Pancreas (tissue), 10 donors: ENCODE measurements at places on chromosomes 1 and 21. TPM values are rescaled to one million over a fixed set of nuclear protein-coding genes. Genes with fewer than 3 reads are reported as not detected.

GRCh38 chr1:62462370-62462769, 25.5 kb downstream of the USP1 start:
- no peak for DNase-seq

DNA sequence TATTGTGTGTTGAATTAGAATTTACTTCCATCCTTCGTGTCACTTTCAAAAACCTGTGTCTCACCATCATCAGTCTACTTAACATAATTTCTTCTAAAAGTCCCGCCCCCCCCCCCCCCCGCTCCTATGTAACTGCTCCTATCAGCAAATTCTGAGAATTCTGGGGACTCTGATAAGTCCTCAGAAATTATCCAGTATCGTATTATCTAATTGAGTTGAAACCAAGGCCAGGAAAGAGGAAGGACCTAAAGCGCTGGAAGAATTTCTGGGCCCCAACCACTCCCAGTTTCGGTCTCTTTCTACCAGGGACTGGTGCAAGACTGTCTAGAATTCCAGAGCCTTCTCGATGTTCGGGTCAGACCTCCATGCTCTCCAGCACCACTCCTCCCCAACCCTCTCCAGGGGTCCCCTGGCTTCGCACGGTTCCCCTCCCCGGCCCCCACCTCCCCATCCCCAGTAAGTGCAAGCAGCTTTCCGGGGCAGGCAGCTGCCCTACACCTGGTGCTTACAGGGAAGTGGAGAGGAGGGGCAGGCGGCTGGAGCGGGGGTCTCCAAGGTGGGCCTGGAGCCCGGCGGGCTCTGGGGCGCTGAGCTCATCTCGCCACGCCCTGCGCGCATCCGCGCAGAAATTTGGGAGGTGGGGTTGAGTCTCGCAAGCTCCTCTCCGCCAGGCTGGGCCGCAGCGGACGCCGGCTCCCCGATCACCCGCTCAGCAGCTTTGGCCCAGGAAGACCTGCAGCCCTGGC, 16.0 kb upstream of the ZNF496 start:
- DNase-seq = no peak

- no peak for DNase-seq
Observed at GRCh38 chr21:44304877-44305293, 5.0 kb downstream of the PFKL start.

GRCh38 chr1:145786271-145786670, 37.6 kb downstream of the RNF115 start:
- DNase-seq = no peak

DNA sequence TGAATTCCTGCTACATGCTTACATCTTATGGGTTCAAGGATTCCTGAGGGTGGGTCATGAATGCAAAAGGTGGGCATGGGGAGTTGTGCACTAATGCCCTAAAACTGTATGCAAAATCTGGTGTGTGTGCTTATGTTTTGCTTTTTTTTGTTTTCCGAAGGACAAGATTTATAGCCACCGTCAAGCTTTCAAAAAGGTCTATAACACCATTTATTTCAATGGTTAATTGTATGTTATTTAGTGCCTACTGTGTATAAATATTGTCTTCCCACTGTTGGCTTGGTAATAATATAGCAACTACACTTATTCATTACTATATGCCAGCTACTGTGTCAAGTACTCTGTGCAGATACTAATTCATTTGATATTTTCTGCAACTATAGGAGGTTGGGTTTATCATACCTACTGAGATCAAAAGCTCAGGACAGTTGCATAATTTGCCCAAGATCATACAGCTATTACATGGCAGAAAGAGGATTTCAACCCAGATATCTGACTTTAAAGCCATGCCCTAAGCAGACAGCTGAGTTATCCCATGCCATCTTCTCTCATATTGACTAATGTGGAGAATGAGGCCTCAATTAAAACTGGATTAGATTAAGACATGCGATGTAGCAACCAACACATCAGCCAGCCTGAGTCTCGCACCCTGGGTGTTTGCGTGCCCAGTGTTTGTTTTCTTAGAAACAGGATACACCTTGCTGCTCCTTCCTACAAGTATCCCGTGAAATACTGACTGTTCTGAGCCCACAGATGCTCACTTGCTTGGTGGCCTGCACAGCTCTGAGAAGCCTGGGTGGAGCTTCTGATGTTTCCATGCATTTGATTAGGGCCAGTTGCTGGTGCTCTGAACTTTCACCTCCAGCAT, 34.6 kb downstream of the GADD45A start:
- DNase-seq = no peak

GRCh38 chr1:245615001-245615400, 460.2 kb downstream of the KIF26B start:
- DNase-seq = no peak

- DNase-seq = no peak
Observed at GRCh38 chr1:10556430-10557005, 81.8 kb downstream of the PEX14 start.

DNA sequence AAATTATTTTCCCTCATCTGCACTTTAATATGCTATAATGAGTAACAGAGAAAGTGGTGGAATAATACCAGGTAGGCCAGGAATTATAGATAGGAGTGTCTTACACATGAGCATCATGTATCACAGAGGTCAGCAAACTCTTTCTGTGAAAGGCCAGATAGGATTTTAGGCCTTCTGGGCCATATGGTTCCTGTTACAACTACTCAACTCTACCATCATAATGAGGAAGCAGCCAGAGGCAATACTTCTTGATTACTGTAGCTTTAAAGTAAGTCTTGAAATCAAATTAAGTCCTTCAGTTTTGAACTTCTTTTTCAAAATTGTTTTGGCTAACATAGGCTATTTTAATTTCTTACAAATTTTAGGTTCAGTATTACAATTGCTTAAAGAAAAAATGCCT, 32.1 kb upstream of the IGSF3 start:
- no peak for DNase-seq

DNA sequence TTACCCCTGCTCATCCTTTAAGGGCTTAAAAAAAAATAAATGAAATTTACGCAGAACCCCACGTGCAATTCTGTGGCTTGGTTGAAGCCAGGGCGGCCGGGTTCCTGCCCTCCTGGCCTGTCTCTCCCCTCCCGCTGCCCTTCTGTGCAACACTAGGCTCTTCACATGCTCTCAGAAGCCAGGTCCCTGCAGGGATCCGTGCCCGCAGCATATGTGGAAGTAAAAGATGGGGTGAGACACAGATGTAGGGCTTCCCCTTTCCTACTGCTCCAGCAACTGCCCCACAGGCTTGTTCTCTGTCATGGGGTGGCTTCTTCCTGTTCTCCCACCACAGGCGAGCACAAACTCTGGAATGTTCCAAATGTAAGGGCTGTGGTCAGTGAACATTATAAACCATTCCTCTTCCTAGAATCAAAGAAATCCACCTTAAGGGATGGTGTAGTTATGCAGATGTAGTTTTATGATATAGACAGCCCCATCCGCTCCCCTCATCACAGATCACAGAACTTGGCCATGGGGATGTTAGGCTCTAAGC, 535.4 kb downstream of the KIF26B start:
- DNase-seq = no peak

GRCh38 chr1:41679531-41679930, 195.0 kb upstream of the EDN2 start:
- DNase-seq = no peak

GRCh38 chr1:18505666-18506065, 24.9 kb downstream of the KLHDC7A start:
- DNase-seq = no peak

GRCh38 chr1:6133146-6133895, 46.8 kb downstream of the CHD5 start:
- DNase-seq = peak; percentile 26

GRCh38 chr1:59015708-59016107, 231.9 kb upstream of the JUN start:
- DNase-seq = no peak

- no peak for DNase-seq
Observed at GRCh38 chr1:184504040-184504954, 117.5 kb downstream of the C1orf21 start.

- no peak for DNase-seq
Observed at GRCh38 chr1:101364370-101365120, 127.7 kb downstream of the S1PR1 start.

- DNase-seq = no peak
Observed at GRCh38 chr1:59678040-59678439, 136.7 kb upstream of the HOOK1 start.

GRCh38 chr1:111190931-111191451, 9.5 kb downstream of the DENND2D start:
- no peak for DNase-seq

GRCh38 chr1:186609183-186609582, 71.0 kb downstream of the PTGS2 start:
- no peak for DNase-seq

DNA sequence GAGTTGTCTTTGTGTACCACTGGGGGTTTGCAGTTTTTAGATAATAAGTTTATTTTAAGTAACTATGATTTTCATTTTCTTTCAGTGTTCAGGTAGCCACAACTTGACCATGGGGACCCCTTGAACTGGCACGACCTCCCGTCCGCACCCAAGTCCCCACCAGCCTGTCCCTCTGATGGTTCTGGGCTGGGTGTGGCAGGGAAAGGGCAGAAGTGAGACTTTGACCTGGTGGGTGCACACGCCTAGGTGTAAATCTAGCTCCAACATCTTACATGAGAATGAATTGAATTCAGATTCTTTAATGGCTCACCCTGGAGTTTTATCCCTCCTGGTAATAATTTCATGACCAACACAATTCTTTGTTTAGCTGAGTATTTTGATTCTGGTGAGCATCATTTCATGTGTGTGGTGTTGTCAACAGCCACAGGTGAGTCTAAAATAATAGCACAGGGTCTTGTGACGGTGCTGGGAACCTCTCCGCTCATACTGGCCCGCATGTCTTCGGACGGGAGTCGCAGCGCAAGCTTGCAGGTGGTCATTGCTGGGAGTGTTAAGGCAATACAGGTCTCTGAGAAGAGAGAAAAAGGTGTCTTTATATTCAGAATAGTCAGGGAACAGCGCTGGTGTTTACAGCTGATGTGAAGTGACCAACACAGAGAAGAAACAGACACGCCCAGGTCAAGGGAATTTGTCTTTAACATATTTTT, 50.8 kb upstream of the POFUT2 start:
- no peak for DNase-seq

DNA sequence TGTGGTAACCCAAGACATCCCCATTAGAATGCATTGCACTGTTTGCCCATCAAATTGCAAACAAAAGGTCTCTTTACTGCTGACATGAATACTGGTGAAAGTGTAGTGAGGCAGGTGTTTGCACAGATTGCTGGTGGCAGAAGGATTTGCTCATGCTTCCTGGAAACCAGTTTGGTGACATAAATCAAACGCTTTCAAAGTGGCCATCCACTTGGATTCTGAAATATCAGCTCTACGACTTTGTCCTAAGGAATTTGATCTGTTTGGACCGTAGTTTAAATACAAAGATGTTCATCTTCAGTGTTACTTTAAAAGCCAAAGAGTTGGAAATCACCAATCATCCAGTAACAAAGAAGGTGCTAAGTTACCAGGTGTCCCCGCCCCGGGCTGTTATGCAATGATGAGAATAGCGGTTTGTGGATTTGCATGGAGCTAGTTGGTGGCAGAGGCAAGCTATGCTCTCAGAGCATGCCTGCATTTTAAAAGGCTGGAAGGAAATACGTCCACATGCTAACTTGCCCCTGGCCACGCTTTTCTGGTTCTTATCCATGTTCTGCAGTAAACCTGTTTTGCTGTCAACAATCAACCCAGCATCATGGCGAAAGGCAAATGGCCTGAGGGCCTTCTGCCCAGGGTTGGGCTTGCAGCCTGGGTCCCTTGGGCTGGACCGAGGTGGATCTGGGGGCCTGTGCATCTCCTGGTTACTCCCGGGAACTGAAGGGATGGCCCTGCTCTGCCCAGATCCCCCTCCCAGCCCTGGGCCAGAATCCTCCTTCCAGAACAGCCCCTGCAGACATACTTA, 49.2 kb downstream of the UMODL1 start:
- no peak for DNase-seq

DNA sequence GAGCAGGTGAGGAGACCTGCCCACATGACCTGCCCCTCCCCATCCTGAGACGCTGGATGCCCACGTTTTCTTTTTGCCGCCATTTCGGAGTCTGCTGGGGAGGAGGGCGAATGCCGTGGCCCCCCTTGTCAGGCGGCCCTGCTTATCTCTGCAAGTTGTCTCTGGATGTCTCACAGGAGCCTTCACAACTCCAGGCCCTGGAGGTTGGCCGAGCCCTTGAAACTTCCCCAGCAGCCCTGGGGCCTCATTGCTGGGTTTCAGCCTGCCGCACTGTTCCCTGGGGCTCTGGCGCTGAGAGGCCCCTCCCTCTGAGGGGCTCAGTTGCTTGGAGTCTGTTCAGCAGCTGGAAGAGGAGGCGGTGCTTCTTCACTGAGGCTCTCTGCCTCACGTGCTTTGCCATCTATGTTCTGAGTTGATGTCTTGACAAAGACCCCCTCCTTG, 29.8 kb upstream of the ZBTB21 start:
- DNase-seq = no peak

DNA sequence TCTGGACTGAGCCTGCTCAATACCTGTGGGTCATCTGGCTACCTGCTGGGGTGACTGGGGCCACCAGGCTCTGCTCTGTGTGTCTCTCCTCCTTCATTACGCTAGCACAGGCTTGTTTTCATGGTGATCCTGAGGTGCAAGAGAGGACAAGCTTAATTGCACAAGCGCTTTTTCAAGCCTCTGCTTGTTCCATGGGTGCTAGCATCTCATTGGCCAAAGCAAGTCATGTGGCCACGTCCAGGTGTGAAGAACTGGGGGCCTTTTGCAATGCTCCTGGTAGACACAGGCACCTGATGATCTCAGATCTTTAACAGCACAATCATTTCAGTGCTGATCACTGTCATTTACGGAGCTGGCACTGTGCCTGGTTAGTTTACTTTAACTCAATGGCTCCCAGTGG, 114.6 kb downstream of the KAZN start:
- no peak for DNase-seq

DNA sequence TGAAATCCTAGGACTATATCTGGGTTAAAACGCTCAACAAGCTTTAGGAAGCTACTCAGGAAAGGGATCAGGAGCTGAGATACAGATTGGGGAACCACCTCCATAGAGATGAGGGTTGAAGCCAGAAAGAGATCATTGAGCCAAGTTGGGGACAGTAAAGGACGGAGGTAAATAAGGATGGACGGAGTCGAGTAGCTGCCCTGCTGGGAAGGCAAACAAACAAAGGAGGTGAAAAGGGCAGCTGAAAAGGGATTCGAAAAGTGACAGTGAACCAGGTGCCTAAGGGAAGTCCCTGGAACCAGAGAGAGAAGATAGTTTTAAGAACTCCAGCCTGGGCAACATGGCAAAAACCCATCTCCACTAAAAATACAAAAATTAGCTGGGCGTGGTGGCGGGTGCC, 6.3 kb upstream of the CAMSAP2 start:
- no peak for DNase-seq

DNA sequence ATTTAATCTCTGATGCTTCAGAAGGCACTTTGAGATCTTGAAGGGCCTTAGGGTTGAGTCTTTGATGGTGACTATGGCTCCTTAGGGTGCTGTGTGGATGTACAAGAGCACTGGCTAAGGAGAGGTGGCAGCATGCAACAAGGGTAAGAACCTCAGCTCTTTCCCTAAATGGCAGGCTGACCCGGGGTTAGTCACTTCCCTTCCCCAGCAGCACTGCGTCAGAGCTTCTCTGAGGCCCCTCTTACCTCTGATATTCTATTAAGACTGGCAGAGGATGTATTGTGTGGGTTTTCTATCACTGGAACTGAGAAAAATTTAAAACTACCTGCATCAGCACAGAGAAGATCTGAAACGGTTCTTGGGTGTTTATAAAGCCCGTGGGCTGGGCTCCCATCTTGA, 11.8 kb downstream of the C1orf116 start:
- no peak for DNase-seq

Gene LORICRIN
- not detected for total RNA-seq

Gene ABCB10
- 6.3 TPM for total RNA-seq

Gene LCE3D
- not detected for total RNA-seq

Gene CD53
- 17.0 TPM for total RNA-seq

Gene CEP104
- 23.3 TPM for total RNA-seq

Gene SIPA1L2
- total RNA-seq = 5.3 TPM

Gene CD1B
- total RNA-seq = not detected
